ENCODE measurements at places on chromosomes 16 and 17.

DNA sequence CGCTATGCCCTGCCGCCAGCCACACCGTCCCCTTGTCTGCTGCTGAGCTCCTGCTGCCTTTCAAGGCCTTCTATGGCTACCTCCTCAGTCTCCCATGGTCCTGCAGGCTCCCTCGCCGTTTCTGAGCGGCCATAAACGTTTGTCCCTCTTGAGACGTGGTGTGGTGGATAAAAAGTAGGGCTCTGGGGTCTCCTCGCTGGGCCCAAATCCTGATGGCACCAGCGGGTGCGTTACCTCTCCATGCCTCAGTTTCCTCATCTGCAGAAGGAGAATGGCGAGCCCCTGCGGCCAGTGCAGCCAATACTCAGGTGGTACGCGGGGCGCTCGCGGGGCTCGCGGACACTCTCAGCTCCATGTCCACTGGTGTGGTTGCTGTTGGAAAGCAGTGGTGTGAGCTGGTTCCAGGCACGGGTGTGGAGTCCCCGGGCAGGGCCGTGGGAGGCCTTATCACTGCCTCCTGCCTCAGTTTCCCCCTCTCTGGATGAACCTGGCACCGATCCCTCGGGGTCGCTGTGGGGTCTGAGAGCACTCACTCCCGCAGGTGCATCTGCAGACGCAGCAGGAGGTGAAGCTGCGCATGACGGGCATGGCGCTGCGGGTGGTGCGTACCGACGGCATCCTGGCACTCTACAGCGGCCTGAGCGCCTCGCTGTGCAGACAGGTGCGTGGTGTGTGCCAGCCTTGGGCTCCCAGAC lies 2.5 kb downstream of the SLC25A10 start:
- DNase-seq = no peak

- no peak for DNase-seq
Measured at GRCh38 chr17:10837921-10838320, at the start of gene PIRT. PIRT (minus strand) TSS chr17:10838087; CDS start chr17:10825645, 12,442 bp downstream.

DNA sequence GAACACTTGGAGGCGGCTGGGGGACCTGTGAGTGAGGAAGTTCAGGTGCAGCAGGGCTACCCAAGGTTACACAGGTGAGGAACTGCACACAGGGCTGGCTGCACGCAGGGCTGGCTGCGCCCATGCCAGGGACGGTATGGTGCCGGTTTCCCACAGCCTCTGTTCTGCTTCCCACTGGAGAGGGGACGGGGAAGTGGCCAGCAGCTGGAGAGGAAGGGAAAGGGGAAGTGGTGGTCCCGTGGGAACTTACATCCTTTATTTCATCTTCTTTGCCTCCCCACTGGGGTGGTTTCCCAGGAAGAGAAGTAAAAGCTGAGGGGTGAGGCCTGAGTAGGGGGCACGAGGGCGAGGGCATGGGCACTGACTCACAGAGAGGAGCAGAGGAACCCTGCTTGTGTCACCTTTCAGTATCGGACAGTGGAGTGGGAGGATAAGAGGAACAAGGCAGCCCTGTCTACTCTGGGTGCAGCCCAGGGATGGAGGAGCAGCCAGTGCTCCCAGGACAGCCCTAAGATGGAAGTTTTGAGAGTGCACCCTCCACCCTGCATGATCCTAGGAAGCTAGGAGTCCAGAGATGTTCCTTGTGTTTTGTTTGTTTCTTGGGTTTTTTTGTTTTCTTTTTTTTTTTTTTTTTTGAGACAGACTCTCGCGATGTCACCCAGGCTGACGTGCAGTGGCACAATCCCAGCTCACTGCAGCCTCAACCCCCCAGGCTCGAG lies 25.5 kb upstream of the CDH1 start:
- DNase-seq = no peak

DNA sequence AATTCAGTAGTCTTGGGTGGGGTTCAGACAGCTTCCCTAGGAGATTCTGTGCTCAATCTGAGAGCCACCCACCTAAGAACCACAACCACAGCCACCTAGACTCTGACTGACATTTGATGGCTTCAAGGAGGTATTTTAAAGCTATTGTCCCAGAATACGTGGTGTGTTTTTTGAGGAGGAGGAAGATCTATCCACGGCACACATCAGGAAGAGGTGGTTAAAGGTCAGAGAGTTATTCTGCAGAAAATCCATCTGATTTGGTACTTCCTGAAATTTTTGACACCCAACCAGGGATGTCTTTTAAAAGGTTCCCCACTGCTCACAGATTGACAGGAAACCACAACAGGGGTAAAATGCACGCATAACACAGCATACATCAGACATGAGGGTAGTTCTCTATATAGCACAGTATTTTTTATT lies 25.1 kb downstream of the SMARCE1 start:
- no peak for DNase-seq

DNA sequence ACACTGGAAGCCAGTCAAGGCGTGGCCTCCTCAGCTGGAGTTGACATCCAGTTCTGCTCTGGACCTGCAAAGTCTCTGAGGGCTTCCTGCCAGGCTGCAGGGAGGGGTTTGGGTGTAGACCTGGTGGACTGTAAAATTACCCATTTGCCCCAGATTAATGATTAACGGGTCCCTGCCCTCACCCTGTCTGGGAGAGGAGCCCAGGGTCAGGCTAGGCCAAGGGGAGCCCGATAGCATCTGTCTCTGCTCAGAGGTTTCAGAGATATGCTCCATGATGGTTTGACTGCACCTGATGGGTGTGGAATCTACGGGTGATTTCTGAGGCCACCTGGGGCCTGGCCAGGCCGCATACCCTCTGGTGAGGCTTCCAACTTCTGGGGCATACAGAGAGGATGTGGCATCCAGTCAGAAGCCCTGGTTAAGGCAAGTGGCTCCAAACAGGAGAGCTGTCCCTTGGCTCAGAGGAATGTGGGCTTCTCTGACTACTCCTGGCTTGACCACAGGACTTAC lies 11.2 kb downstream of the PPY start:
- no peak for DNase-seq

GRCh38 chr17:14775731-14776492 lies 475.0 kb downstream of the HS3ST3B1 start:
- DNase-seq = no peak

DNA sequence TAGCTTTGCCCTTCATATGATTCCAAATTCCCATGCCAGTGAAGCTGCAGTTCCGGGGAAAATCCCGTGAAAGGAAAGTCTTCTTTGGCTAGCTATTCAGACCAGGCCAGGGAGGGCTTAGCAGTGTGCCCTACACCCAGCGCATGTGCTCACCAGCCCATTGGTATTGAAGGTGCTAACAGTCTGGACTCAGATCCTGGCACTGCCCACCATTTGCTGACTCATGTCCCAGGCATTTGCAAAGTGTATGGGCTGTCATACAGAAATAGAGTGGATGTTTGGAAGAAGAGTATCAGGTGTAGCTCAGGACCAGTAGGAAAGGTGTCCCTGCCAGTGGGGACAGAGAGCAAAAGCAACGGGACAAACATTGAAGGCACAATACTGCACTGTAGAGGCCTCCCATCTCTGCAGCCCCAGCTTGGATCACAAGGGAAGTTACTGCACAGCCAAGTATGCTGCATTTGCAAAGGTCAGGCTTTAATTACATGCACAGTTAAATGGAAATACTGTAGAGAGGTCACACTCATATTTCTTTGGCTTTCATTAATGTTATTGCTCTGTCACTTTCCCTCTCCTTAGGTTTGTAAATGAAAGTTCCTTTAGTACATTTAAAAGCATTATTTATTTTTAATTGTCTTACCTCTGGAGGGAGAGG lies 220.0 kb downstream of the IRX3 start:
- DNase-seq = no peak

DNA sequence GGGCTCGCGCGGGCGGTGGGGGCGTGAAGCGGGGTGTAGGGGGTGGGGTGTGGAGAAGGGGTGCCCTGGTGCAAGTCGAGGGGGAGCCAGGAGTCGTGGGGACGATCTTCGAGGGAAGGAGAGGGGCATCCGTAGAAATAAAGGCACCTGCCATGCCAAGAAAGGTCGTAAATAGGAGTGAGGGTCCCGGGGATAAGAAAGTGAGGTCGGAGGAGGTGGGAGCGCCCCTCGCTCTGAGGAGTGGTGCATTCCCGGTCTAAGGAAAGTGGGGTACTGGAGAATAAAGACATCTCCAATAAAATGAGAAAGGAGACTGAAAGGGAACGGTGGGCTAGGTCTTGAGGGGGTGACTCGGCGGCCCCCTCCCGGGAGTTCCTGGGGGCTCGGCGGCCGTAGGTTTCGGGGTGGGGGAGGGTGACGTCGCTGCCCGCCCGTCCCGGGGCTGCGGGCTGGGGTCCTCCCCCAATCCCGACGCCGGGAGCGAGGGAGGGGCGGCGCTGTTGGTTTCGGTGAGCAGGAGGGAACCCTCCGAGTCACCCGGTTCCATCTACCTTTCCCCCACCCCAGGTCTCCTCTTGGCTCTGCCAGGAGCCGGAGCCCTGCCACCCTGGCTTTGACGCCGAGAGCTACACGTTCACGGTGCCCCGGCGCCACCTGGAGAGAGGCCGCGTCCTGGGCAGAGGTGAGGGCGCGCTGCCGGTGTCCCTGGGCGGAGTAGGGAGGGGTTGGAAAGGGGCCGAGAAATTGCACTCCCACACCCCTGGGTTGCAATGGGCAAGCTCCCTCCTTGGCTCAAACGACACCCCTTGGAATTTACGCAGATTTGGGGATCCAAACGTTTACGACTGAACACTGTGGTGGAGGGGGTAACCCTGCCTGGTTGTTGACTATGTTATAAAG lies 888 bp downstream of the CDH1 start:
- no peak for DNase-seq

- no peak for DNase-seq
Measured at GRCh38 chr17:28398280-28398981, 7.6 kb downstream of the SLC46A1 start.

- DNase-seq = no peak
Measured at GRCh38 chr16:69796285-69797118, 34.4 kb downstream of the WWP2 start.

DNA sequence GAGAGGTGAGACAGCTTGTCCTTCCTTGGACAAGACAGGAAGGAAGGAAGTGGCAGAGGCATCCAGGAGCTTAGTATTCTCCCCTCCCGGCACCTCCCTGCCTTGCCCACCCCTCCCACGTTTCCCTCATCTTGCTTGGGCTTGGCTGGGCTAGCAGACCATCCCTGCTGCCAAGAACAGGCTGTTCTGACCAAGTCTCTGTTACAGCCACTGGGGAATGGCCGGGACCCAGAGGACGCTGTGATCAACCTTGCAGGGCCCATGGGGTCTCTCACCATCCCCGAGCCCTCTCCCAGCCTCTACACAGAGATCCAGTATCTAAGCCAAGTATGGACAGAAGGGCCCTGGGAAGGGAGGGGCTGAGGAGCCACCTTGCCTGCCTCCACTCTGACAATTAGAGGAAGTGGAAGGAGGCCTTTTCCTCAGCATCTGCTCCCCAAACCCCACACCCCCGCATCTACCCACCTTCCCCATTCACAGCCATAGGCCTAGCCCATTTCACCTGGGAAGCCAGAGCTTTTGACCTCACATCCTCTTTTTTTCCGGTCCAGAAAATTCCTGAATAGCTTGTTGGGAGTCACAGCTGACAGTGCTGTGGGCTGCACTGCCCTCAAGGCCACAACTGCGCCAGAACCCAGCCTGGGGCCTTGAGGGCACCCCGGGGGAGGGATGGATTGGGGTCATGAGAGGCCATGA lies 14.1 kb downstream of the CD300LG start:
- DNase-seq = no peak

DNA sequence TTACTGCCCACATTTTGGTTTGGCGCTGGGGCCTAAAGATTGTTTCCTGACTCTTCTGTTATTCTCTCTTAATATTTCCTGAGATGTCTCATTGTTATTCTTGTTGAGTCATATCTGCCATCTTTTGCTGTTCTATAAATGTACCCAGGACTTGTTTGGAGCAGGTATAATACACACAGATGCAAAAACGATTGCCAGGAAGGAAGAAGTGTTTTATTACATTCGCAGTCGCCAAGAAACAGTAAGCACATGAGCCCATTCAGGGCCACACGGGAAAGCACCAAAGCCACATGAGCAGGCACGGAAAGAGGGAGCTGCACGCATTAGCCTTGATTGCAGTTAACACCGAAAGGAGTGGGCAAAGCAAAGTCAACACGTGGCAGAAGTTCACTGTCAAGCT lies 70.2 kb downstream of the ARHGAP44 start:
- no peak for DNase-seq

- no peak for DNase-seq
Measured at GRCh38 chr16:64975821-64976220, 146.0 kb downstream of the CDH11 start.

DNA sequence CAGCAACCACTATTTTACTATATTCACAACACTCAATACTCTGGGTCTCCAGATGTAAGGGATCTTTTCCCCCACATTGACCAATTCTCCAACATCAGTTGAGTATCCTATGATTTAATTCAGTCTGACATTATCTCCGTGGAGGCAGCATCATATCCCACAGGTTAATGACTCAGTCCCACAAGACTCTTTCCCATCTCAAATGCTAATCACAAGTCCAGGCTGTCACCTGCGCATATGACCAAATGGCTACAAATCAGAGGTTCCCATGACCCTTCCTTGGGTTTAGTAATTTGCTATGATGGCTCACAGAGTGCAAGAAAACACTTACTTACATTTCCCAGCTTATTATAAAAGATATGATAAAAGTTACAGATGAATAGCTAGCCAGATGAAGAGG lies 18.7 kb downstream of the ACSM3 start:
- no peak for DNase-seq

GRCh38 chr17:66655861-66656260 lies 179.1 kb upstream of the CACNG5 start:
- no peak for DNase-seq

DNA sequence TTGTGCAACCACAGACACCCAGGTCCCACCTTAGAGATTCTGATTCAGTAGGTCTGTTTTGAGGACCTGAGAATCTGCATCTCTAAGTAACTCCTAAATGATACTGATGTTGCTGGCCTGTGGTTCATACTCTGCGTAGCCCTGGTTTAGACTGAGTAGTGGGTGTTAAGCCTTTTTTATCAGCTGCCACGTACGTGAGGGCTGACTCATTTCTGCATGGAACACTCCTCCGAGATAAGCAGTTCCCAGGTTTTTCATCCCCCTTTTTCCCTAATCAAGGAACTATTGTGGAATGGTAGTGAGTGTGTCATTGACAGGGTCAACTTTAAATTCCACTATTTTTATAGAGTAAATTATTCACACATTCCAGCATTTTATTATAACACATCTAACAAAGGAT lies 26.1 kb downstream of the CDRT4 start:
- no peak for DNase-seq

GRCh38 chr17:9370467-9370866 lies 205.2 kb downstream of the STX8 start:
- DNase-seq = no peak

- DNase-seq = no peak
Measured at GRCh38 chr16:78816499-78817195, 717.2 kb downstream of the WWOX start.

- no peak for DNase-seq
Measured at GRCh38 chr16:83742124-83742899, 65.5 kb upstream of the HSBP1 start.

DNA sequence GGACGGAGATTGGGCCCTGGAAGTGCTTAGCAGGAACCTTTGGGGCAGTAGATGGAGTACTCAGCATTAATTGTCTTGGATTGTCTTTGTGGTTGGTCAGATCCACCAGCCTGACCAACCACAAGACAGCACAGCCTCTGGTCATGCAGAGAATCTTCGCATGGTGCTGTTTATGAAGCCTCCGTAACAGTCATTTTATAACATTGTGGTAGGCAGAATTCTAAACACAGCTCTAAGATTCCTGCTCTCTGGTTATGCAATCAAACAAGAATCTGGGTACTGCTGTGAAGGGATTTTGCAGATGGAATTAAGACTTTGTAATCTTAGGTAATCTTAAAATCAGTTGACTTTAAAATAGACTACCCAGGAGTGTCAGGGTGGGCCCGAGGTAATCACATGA lies 312.2 kb upstream of the GOT2 start:
- peak; percentile 80 for DNase-seq

Measured in BJ (cell line).